Esophagus squamous epithelium (tissue), 5 donors: ENCODE measurements at places on chromosomes 5 and 9. TPM values are rescaled to one million over a fixed set of nuclear protein-coding genes. Genes with fewer than 3 reads are reported as not detected.

- H3K36me3 ChIP-seq, result no peaks in the 10 kb centered on the region
- DNase-seq, result no peak
- no peaks in the 10 kb centered on the region for H3K4me1 ChIP-seq
- no peaks in the 10 kb centered on the region for H3K27me3 ChIP-seq
Measured at GRCh38 chr5:115549154-115549553, 4.6 kb upstream of the FEM1C start.

DNA sequence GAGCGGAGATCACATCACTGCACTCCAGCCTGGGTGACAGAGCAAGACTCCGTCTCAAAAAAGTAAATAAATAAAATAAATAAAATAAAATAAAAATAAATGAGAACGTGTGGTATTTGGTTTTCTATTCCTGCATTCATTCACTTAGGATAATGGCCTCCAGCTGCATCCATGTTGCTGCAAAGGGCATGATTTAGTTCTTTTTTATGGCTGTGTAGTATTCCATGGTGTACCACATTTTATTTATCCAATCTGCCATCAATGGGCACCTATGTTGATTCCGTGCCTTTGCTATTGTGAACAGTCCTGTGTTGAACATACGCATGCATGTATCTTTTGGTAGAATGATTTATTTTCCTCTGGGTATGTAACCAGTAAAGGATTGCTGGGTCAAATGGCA is 8.8 kb upstream of the RASGEF1C start:
- H3K36me3 ChIP-seq, result no peaks in the 10 kb centered on the region
- DNase-seq, result no peak
- peaks cover 4% of the 10 kb centered on the region for H3K4me1 ChIP-seq
- H3K4me3 ChIP-seq, result no peak overlapping the region
- no peaks in the 10 kb centered on the region for H3K27me3 ChIP-seq

Gene ARL15
- 19.1 TPM for total RNA-seq

Gene CTSV
- 16.5 TPM for total RNA-seq

DNA sequence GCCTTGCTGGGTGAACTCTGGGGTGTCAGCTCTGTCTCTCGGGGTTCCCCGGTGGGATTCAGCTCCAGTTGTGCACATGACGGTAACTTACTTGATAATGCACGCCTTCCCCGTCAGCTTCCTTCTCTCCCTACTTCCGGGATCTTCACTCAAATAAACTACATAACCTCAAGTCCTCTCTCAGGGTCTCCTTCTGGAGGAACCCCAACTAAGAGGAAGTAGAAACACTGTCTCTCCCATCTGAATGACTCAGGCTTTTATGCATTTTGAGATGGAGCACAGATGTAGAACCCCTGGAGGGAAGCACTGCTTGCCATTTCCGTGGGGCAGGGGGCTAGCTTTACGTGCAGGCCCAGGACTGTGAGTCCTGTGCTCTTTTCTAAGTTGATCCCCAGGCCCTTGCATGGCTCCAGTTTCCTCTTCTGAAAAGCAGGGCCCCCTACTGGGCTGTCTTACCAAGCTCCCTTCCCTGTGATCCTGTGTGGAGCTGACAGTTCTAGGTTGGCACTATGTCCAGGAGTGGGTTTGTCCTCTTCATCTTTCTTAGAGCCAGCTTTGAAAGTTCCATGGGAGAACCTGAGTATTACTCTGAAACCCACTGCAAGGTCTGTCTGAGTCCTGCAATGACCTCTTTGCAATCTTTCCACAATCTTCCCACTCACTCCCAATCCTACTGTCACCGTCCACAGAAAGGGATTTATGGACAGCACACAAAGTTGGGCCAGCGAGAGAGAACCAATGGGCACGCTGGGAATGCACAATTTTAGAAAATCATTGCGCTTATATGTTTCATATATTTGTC is 17.7 kb downstream of the S1PR3 start:
- no peaks in the 10 kb centered on the region for H3K27me3 ChIP-seq
- H3K4me3 ChIP-seq, result no peak overlapping the region
- H3K36me3 ChIP-seq, result no peaks in the 10 kb centered on the region

DNA sequence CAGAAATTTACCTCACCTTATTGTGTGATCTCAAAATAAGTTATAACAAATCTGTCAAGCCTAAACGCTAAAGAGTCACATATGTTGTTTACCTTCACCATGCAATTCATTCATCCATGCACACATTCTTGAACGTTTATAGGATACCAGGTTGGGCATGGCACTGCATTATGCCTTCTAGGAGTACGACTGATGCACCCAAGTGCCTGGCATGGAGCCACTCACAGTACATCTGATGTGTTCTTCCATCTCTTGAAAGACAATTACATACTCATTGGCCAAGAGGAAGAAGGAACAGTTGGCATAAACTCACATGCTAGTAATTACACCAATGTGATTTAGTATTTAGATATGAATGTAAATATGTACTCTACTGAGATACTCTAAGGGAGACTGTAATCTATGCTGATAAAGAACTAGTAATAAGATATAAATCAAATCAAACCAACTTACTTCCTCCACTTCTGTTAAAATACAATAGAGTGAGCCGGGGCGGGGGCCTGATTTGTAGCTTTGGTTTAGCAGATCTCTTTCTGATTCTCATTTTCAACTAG is 90.7 kb downstream of the LPAR1 start:
- H3K4me1 ChIP-seq, result peaks cover 13% of the 10 kb centered on the region
- no peak for DNase-seq
- no peak overlapping the region for H3K27ac ChIP-seq
- H3K4me3 ChIP-seq, result no peak overlapping the region

Gene LIX1
- not detected for total RNA-seq

Gene F12
- total RNA-seq, result 22.7 TPM

GRCh38 chr5:151125421-151125820 is 32.2 kb downstream of the ANXA6 start:
- no peaks in the 10 kb centered on the region for H3K27me3 ChIP-seq
- H3K36me3 ChIP-seq, result peaks cover 92% of the 10 kb centered on the region
- H3K4me1 ChIP-seq, result no peaks in the 10 kb centered on the region
- H3K4me3 ChIP-seq, result no peak overlapping the region

DNA sequence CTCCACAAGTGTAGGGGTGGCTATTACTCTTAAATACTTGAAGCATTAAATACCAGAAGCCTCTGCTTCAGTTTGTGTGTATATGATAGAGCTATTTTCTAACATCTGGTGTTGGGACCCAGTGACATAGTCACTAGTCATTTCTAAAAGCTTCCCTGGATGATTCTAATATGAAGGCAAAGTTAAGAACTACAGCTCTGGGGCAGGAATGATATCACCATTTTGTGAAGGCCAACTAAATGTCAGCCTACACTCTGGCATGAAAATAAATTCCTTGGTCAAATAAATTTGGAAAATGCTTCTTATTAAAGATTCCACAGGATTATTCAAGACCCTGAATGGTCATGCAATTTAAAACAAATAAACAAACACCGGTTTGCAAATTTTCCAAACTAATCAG is 197.7 kb downstream of the PLK2 start:
- no peak overlapping the region for H3K27ac ChIP-seq
- no peaks in the 10 kb centered on the region for H3K36me3 ChIP-seq
- no peak for DNase-seq
- H3K4me1 ChIP-seq, result peaks cover 29% of the 10 kb centered on the region

Gene NEUROG1
- not detected for total RNA-seq

Gene NEURL1B
- total RNA-seq, result 18.8 TPM

Gene OR13C3
- total RNA-seq, result not detected

DNA sequence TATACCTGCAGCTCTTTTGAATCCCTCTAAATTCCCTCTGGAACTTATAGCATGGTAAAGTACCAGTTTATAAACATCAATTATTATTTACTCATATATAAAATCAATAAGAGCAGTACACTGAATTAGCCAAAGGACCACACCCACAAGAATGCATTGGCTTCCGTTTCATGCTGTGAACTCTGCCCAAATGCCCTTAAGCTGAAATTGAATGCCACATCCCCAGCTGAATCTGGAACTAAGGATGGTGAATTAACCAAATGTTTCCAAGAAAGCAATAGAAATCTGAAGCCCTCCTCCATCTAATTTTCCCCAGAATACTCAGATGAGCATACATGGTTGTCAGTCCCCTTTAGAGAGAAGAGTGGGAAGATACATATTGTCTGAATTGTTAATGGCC is 436.4 kb upstream of the FTMT start:
- H3K36me3 ChIP-seq, result no peaks in the 10 kb centered on the region
- DNase-seq, result no peak
- H3K27me3 ChIP-seq, result no peaks in the 10 kb centered on the region

DNA sequence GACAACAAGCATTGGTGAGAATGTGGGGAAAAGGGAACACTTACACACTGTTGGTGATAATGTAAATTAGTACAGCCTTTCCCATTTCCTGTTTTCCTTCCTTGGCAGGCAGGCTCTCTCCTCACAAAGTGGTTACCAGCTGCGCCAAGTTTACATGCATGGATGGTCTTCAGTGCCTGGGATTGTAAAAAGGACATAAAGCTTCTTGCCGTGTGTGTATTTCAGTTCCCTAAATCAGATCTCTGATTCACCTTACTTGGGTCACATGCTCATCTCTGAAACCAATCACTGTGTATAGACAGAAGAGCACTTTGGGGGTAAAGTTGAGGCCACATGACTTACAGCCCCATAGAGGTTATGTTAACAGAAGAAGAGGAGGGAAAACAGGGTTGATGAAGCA is 92.8 kb downstream of the CAVIN4 start:
- no peak overlapping the region for H3K4me3 ChIP-seq
- H3K4me1 ChIP-seq, result no peaks in the 10 kb centered on the region
- H3K27me3 ChIP-seq, result no peaks in the 10 kb centered on the region
- H3K36me3 ChIP-seq, result no peaks in the 10 kb centered on the region
- H3K27ac ChIP-seq, result no peak overlapping the region

DNA sequence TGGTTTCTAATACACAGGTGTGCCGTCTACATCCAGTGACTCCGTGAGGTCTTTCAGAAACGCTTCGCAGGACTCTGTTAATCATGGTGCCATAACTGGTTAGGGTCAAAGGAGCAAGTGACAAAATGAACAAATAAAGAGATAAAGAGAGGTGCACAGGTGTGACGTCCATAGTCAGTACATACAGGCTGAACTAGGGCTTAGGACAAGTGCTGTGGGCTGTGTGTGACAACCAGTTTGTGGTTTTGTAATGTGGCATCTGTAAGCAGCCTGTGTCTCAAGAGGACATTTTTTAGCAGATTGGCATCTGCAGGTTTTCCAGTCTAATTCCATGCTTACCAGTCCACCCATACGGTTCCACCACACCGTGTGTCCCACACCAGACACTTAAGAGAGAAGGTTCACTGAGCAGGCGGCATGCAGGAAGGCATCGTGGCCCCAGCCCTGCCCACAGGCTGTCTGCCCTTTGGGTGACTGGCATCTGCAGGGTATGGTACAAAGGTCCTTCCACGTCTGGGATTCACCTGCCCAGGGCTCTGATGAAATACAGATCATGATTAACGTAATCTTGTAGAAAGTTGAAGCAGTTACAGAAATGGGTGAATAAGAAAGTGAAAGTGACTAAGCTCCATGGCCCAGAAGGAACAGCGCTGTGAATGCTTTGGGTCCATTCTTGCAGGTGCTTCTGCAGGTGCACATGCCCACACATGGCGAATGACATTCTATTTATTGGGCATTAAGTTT is 26.9 kb downstream of the SRD5A1 start:
- H3K27me3 ChIP-seq, result no peaks in the 10 kb centered on the region
- no peak overlapping the region for H3K4me3 ChIP-seq
- DNase-seq, result no peak
- H3K4me1 ChIP-seq, result no peaks in the 10 kb centered on the region
